Skeletal muscle tissue (tissue), 5 donors: ENCODE measurements at places on chromosomes 2 and 18. TPM values are rescaled to one million over a fixed set of nuclear protein-coding genes. Genes with fewer than 3 reads are reported as not detected.

CCDC85A gene
- 4.7 TPM for total RNA-seq

C2orf92 gene
- total RNA-seq: 4.7 TPM

MATN3 gene
- total RNA-seq: 0.52 TPM

NPHP1 gene
- 11.5 TPM for total RNA-seq

SUCLG1 gene
- 126 TPM for total RNA-seq

CABYR gene
- total RNA-seq: 3.1 TPM

RTN4 gene
- 414 TPM for total RNA-seq

PIEZO2 gene
- 41.2 TPM for total RNA-seq

TTC31 gene
- 4.2 TPM for total RNA-seq

COQ10B gene
- 10.4 TPM for total RNA-seq

GPR155 gene
- 3.1 TPM for total RNA-seq

SOCS6 gene
- 17.7 TPM for total RNA-seq

GMCL1 gene
- total RNA-seq: 7.8 TPM

SMYD1 gene
- total RNA-seq: 147 TPM

CRACDL gene
- 0.52 TPM for total RNA-seq

UGT1A4 gene
- not detected for total RNA-seq

VAMP5 gene
- total RNA-seq: 17.7 TPM
